Stimulated activated CD4-positive, alpha-beta T cell treated with anti-CD3 and anti-CD28 coated beads, Interleukin-2, amount 100 ng/mL, for 24 hours (primary cell): ENCODE measurements at places on chromosomes 11 and 22.

- DNase-seq, result no peak
Observed at GRCh38 chr22:45805413-45805812, 133.8 kb downstream of the ATXN10 start.

DNA sequence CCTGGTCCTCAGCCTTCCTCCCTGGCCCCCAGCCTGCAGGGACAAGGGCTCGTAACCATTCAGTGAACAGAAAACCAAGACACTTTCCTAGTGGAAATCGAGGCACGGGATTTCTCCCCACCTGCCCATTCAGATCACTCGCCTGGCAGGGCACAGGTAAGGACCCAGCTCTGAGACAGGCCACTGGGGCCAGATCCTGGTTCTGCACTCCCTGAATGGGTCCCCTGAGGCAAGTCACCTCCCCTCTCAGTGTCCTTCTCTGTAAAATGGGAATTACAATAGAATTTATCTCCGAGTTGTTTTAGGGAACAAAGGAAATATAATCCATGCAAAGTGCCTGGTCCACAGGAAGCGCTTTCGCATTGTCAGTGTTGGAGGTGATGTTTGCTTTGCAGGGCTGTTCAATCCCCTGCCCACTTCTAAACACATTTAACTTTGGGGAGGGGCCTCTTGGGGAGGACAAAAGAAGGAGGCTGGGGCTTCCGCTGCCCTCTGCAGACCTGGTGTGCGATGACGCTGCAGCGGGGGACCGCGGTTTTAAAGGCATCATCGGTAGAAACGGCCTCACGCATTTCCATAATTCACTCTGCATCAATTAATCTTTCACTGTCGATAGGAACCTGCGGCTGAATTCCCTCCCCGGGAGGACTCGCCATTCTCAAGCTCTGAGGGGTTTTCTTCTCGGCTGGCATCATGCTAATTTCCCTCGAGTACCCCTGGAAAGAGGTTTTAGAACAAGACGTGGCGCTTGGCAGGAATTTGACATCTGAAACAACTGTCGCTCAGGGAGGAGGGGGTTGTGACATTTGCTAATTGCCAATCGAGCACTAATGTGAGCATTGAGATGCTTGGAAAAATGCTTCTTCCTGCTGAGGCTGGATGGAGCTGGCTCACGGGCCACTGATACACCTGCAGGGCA lies 70.4 kb upstream of the FGF3 start:
- no peak for DNase-seq

DNA sequence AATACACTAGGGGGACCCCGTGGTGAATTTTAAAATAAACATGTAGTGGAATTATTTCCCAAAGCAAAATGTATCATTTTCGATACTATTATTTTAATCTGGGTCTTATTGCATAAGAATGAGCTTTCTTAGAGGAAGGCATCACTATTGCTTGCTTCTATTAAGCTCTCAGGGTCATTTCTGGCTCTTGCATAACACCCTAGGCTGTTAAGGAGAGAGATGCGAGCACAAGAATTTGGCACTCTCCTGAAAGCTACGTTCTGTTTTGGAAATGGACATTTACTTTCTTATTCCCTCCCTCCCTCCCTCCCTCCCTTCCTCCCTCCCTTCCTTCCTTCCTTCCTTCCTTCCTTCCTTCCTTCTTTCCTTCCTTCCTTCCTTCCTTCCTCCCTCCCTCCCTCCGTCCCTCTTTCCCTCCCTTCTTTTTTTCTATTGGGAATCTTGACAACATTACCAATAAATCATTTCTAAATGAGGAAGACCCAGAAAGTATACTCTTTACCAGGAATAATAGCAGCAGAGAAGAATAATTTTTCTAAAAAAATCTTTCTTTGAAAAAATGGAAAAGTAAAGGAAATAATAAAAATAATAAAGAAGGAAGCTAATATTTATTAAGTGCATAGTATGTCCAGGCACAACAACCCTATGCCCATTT lies 83.6 kb upstream of the BDNF start:
- DNase-seq, result no peak

DNA sequence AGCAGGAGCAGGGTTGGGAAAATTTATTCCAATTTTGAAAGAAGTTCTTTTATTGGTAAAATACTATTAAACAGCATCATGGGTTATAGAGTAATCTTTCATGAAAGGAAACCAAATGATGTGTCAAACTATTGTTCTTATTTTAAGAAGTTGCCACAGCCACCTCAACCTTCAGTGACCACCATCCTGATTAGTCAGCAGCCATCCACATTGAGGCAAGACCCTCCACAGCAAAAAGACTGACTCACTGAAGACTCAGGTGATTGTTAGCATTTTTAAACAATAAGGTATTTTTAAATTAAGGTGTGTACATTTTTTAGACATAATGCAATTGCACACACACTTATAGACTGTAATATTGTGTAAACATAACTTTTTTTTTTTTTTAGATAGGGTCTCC lies 3.7 kb upstream of the HEPHL1 start:
- DNase-seq, result no peak

GRCh38 chr11:65917434-65918210 lies 1.2 kb downstream of the C11orf68 start:
- DNase-seq, result no peak
